ENCODE measurements at places on chromosomes 13 and 19. TPM values are rescaled to one million over a fixed set of nuclear protein-coding genes. Genes with fewer than 3 reads are reported as not detected.
A peak's percentile ranks its signal among the peaks of the same experiment; 100 is the strongest.

The RFXAP gene
- 13.9 TPM for total RNA-seq

The ZNF417 gene
- 23.3 TPM for total RNA-seq

The PNMA8A gene
- 29.9 TPM for total RNA-seq

The CGB2 gene
- not detected for total RNA-seq

The RUBCNL gene
- total RNA-seq = 29.7 TPM

The SGTA gene
- 89.9 TPM for total RNA-seq

The FPR2 gene
- total RNA-seq = not detected

The C1QTNF9 gene
- not detected for total RNA-seq

The PLEKHF1 gene
- total RNA-seq = 1.2 TPM

The LAIR1 gene
- not detected for total RNA-seq

DNA sequence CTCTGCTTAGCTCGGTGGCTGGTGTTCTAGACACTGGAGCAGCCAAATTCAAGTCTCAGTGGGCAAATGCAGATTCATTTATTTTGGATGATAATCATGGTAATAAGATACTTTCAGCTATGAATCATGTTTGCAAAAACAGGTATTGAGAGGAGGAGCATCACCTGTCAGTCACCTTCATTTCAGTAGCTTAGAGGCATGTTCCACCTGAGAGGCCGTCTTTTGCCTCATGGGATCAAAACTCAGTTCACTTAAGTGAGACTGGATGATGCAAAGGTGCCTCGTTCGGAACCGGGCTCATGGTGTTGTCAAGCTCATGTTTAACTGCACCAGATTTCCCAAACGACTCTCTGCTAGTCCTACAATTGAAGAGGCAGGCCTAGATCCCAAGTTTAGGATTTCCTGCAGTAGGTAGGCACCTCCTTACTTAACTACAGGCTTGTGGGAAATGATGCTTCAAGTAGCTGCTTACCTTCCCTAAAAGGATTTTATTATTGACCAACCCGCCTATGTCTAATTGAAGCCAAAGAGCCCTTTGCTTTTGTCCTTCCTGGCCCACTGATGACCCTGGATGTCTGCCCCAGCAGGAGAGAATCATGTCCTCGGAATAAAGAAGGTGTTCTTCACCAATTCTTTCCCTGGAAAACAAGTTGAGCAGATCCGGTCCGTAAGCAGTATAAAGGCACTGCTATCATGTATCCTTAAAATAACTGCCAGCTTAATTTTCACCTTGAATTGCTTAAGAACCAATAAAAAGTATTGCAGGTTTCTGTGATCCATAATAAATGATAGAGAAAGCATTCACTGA lies 60.0 kb downstream of the ZAR1L start:
- no peak for DNase-seq

DNA sequence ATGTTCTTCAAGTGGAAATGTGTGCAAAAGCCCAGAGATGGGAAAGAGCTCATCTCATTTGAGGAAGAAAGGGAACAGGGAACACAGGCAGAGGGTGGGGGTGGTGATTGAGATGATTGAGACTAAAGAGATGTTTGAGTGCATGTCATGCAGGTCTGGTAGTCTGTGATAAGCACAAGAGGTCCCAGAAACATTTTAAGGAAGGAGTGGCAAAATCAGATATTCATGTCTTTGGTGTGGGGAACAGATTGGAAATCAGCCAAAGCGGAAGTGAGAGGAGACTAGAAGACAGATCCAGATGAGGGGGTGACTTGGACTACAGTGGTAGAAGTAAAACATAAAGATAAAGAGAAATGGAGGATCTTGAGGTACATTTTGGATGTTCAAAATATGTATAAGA lies 39.4 kb upstream of the DACH1 start:
- no peak for DNase-seq

- DNase-seq = no peak
Observed at GRCh38 chr19:46353730-46354528, 7.0 kb downstream of the PPP5C start.

- DNase-seq = no peak
Observed at GRCh38 chr19:49328741-49329140, 3.8 kb upstream of the SLC6A16 start.

GRCh38 chr19:44891016-44891882 lies at the start of gene TOMM40:
Gene TOMM40, plus strand, starts transcription at chr19:44891254. Its CDS starts 162 bp downstream, at chr19:44891416.
- DNase-seq = peak; percentile 98

GRCh38 chr19:14377883-14378328 lies 3.3 kb upstream of the ADGRE5 start:
- no peak for DNase-seq

DNA sequence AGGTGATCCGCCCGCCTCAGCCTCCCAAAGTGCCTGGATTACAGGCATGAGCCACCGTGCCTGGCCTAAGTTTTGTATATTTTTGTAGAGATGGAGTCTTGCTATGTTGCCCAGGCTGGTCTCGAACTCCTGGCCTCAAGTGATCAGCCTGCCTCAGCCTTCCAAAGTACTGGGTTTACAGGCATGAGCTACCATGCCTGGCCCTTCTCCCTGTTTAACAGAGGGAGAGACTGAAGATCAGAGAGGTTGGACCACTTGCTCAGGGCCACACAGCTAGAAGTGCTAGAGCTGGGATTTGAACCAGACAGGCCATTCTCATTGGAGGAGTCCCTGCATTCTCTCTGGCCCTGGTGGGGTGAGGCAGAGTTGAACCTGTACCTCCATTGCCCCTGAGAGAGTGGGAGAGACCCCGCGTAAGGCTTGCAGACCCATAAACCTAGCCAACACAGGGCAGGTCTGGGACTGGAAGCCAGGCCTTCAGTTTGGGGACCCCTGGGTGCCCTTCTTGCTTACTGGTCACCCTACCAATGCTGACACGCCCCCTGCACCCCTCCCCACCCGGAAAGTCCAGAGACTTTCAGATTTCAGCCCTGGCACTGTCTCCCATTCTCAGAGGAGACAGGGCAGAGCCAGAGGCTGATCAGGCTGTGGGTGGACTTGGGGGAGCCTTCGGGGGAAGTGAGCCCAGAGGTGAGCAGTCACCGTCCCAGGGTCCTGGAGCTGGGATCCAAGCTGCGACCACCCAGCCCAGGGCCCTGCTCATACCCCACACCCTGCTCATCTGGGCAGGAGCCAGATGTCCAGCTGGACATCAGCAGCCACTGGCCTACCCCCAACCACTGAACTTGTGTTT lies 13.3 kb downstream of the TTYH1 start:
- no peak for DNase-seq

GRCh38 chr19:6226012-6226411 lies 53.8 kb downstream of the MLLT1 start:
- DNase-seq = no peak

Data from neural crest cell (in vitro differentiated cells).